ENCODE measurements at places on chromosomes 7 and 10.

- no peak for DNase-seq
Observed at GRCh38 chr10:126090911-126091728, 194.8 kb downstream of the FANK1 start.

DNA sequence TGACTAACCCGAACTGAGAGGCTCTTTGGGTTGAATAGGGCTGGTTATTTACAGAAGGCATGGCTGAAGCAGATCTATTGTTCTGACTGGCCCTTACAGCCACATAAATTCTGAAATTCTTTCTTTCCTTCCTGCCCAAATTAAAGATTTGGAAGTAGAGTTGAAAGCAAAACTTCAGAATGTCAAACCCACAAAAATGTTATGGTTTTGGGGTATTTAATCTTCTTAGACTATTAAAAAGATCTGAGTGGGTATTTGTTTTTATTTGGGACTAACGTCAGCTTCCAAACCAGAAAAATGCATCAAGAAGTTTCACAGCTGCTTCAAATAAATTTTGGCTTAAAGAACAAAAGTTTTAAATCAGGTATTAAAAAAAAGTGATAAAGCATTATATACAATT, 124.5 kb downstream of the AHR start:
- DNase-seq, result no peak

- DNase-seq, result no peak
Observed at GRCh38 chr10:112913661-112914287, 36.3 kb upstream of the TCF7L2 start.

DNA sequence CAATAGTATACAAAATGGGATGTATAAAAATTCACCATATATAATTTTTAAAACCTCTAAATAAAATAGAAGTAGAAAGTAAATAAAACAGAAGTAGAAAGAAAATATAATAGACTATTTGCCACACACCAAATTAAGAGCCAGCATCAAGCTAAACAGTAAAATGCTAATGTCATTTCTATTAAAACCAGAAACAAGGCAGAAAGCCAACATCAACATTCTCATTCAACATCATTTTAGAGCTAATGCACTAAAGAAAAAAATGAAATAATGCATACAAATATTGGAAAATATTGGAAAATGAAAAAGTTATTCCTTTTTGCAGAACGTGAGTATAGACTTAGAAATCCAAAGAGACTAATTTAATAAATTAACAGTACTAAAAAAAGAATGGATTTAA, 23.4 kb upstream of the RELN start:
- no peak for DNase-seq

- no peak for DNase-seq
Observed at GRCh38 chr7:84058311-84059076, 136.1 kb downstream of the SEMA3A start.

DNA sequence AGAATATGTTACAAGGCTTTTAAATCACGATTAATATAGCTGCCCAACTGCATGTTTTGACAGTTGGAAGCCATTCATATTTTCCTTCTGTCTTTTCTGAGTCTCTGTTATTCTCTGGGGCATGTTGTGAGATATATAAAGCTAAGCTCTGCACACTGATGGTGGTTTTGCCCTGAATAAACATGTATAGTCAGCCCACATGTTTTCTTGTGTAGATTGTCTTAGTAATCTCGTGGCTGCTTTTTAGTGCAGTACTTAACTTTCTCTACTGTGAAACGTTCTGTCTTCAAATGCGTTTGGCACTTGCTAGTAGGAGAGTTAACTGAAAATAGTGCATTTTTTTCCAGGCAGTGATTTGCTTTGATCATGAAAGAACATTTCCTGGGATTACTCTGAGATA, 268.5 kb downstream of the DNAJB9 start:
- no peak for DNase-seq

GRCh38 chr7:128211626-128212025, 29.5 kb upstream of the LEP start:
- no peak for DNase-seq

- DNase-seq, result no peak
Observed at GRCh38 chr10:112666094-112666493, 219.1 kb downstream of the VTI1A start.

DNA sequence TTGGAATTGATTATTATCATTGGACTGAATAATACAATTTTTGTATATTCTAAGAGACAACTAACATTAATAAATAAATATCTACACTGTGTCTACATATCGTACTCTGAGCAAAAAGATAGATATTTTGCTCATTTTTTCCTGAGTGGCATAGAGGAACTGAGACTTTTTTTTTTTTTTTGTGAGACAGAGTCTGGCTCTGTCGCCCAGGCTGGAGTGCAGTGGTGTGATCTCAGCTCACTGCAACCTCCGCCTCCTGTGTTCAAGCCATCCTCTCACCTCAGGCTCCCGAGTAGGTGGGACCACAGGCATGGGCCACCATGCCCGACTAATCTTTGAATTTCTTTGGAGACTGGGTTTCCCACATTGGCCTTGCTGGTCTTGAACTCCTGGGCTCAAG, 14.0 kb downstream of the KMT2E start:
- DNase-seq, result no peak

DNA sequence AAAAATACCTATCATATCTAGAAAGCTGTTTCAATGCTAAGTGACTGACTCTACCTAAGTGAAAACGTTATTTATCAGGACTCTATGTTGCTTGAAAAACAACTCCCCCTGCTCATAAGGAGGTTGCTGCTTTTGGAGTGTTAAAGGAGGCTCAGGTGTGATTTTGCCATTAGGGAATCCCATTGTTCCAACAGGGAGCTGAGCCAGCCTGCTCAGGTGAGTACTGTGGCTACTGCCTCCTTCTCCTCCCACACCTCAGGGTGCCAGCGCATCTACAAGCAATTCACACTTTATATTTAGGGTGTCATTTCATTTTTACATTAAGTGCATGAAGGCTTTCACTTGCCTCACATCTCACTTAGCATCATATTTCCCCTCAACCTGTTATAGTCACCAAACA, 84.7 kb downstream of the SEM1 start:
- DNase-seq, result no peak

GRCh38 chr10:101783736-101784118, 481 bp upstream of the NPM3 start:
- no peak for DNase-seq

- DNase-seq, result no peak
Observed at GRCh38 chr10:12797471-12798262, 203.8 kb downstream of the CCDC3 start.

GRCh38 chr7:153389261-153389660, 629.7 kb downstream of the ACTR3B start:
- DNase-seq, result no peak

- no peak for DNase-seq
Observed at GRCh38 chr10:78045856-78046255, 12.2 kb downstream of the RPS24 start.

GRCh38 chr10:55630491-55631056, 730.5 kb downstream of the ZWINT start:
- peak; percentile 56 for DNase-seq

GRCh38 chr7:130918129-130919052, 184.4 kb upstream of the KLF14 start:
- no peak for DNase-seq

GRCh38 chr7:153072806-153073205, 313.3 kb downstream of the ACTR3B start:
- DNase-seq, result no peak

- no peak for DNase-seq
Observed at GRCh38 chr10:72692994-72693781, 1.2 kb downstream of the MCU start.

DNA sequence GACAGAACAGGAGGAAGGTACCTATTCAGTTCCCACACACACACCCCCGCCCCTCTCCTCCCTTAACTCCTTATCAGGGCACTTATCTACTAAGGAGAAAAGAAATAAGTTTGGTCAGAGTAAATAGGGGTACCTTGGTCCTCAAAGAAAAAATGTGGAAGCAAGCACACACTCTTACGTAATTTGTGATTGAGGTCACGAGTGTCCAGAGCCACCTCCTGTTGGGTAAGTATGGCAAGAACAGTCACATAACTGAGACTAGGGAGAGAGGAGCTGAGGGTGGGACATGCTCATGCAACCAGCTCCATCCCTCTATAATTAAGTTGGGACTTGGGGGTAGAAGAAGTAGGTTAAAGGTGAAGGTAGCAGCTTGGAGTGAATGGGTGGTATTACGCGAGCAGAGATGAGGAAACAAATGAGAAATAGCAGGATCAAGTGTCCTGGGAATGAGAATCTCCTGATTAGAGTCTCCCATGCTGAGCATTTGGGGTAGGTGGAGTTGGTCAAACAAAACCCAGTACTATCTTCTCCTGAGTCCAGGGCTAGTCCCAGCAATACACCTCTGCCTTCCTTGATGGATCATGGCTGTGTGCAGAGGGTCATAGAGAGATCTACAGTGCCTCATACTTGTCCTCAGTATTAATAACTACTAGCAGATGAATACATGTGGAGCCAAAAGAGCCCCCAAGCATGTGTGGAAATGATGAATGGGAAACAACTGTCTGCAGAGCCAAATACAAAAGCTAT, 77.1 kb downstream of the GSAP start:
- DNase-seq, result no peak

- no peak for DNase-seq
Observed at GRCh38 chr10:110923856-110924493, 4.6 kb downstream of the SHOC2 start.

DNA sequence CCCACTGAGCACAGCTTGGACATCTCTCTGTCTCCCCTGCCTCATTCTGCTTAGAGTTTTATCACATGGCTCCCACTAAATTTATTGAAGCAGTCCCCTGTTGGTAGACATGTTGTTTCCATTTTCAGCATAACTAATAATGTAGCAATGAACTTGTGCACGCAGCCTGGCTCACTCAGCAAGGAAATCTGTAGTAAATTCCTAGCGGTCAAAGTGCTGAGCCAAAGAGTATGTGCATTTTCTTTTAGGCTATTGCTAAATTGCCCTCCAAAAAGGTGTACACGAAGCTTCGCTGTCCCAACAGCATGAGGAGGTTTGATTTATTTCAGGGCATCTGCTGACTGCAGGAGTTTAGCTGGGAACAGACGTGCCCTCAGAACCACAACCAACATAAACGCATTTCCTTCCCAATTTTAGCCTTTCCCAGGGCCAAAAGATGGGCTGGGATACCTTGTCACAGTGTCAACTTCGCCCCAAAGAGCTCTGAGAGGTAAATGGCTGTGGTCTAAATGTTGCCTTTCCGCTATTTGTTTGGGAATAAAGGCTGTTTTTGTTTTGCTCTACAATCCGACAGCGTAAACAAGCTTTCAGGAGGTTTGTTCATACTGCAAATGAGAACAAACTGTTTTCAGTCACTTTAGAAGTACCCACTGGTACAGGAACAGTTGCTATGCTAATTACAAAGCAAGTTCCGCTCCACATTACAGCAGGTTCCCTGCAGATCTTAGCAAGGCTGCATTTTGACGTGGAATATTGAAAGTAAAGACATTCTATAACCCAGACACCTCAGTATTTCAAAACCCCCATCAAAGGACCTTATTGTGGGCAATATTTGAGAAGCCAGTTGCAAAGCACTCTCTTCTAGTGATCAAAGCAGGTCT, 16.8 kb downstream of the VSIR start:
- no peak for DNase-seq

DNA sequence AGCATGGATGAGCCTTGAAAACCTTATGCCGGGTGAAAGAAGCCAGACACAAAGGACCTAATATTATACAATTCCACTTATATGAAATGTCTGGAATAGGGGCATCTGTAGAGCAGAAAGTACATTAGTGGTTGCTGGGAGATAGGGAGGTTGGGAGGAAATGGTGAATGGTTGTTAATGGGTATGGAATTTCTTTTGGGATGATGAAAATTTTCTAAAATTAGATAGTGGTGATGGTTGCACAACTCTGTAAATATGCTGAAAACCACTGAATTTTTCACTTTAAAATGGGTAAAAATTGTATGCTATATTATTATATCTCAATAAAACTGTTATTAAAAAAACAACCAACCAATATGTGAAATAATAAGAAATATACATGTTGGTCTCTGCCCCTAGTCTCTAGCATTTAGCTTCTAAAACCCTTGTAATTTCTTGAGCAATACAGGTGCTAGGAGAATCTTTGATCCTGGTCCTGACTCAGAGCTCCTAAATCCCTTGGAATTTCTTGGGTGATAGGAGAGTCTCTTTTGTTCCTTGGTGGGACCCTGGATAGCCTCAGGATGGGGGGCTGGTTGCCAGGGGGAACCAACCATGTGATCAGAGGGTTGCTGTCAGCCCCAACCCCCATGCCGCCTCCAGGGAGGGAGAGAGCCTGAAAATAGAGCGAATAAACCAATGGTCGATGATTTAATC, 64.0 kb downstream of the TACR2 start:
- DNase-seq, result no peak

DNA sequence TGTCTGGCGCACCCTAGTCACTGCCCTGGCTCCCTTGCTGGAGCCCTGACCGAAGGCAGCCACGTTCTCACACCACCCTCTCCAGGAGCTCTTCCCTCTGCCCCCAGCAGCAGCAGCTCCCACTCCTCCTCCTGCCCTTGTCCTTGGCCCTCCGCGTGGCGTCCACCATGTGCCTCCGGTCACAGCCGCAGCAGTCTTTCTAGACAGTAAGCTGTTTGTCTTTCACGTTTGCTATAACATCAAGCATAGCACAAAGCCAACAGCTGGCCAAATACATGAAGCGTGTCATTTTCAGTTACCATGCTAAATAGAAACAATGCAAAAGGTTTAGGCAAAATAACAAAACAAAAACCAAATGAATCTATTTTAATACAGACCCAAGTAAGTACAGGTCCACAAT, 3.3 kb downstream of the PITRM1 start:
- DNase-seq, result no peak

- DNase-seq, result no peak
Observed at GRCh38 chr10:131812736-131813604, 87.8 kb upstream of the PPP2R2D start.

DNA sequence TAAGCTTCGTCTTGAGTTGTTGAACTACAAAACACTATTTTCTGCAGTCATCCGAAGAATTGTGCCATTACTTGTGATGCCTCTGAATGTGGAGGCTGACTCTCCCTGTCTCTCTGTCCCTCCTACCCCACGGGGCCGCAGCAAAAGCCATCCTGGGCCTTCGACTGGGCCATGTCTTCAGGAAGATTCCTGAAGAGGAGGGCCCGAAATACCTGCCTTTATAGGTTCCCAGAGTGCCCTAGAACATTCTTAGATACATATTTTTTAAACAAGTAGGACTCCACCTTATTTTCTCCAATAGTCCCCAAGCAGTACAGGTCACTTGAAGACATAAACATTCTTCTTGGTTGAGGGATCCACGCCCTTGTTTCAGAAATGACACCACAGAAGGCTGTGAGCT, 8.1 kb downstream of the IGFBP3 start:
- DNase-seq, result no peak

- DNase-seq, result no peak
Observed at GRCh38 chr10:113379091-113379490, 173.8 kb upstream of the HABP2 start.

- DNase-seq, result no peak
Observed at GRCh38 chr10:10320956-10321355, 696.7 kb upstream of the CELF2 start.

- DNase-seq, result peak; percentile 55
Observed at GRCh38 chr10:77970869-77971803, 44.6 kb upstream of the DLG5 start.

DNA sequence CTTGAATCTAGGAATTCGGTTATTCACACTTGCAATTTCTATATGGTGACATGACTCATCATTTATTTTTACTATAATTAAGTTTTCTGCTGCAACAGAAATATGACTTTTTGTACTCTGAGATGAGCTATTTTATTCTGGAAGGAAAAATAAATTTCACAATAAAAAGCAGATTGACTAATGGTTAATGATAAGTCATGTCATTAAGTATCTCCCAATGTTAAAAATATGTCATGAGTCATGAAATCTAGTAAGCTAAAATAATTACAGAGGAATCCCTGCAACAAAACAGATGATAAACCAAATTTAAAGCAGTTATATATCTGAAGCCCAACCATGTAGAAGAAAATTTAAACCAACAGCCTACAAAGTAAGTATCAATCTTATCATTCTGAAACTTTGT, 149.2 kb downstream of the CACNA2D1 start:
- no peak for DNase-seq
